ENCODE measurements at places on chromosomes 2 and 18.

GRCh38 chr2:176494949-176495353 lies 225.7 kb downstream of the MTX2 start:
- no peak for DNase-seq

- DNase-seq, result no peak
Measured at GRCh38 chr2:239118675-239119211, 270.9 kb downstream of the TWIST2 start.

GRCh38 chr18:79186649-79187048 lies 117.5 kb downstream of the ATP9B start:
- DNase-seq, result no peak

GRCh38 chr2:220664272-220665107 lies 907.6 kb downstream of the EPHA4 start:
- no peak for DNase-seq

DNA sequence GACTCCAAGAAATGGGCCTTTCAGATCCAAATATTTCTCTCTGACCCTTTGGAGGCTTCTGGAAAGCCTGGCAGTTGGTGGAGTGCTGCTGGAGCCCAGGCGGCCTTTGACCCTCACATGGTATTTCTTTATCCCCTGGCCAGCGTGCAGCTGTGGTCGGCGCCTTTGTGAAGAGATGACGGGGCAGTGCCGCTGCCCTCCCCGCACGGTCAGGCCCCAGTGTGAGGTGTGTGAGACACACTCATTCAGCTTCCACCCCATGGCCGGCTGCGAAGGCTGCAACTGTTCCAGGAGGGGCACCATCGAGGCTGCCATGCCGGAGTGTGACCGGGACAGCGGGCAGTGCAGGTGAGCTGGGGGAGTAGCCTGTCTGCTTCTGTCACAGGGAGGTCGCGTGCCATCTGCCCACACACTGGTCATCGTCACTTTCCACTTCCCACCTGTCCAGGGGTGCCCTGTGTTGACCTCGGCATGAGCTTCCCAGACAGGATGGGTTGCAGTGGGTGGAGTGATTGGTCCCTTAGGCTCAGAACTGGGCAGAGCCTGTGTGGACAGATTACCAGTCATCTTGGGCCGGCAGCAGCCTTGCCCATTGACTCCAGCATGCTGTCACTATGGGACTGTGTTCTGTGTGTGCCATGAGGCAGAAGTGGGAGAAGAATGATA lies 158.2 kb downstream of the LAMA3 start:
- no peak for DNase-seq

GRCh38 chr2:23586741-23587306 lies 201.8 kb downstream of the KLHL29 start:
- no peak for DNase-seq

GRCh38 chr2:179981085-179981484 lies 26.0 kb downstream of the CWC22 start:
- DNase-seq, result no peak

- no peak for DNase-seq
Measured at GRCh38 chr2:196365923-196366322, 194.5 kb upstream of the STK17B start.

GRCh38 chr18:10437837-10438236 lies 16.6 kb upstream of the APCDD1 start:
- DNase-seq, result no peak

GRCh38 chr2:231929961-231930592 lies 3.9 kb upstream of the NPPC start:
- no peak for DNase-seq

DNA sequence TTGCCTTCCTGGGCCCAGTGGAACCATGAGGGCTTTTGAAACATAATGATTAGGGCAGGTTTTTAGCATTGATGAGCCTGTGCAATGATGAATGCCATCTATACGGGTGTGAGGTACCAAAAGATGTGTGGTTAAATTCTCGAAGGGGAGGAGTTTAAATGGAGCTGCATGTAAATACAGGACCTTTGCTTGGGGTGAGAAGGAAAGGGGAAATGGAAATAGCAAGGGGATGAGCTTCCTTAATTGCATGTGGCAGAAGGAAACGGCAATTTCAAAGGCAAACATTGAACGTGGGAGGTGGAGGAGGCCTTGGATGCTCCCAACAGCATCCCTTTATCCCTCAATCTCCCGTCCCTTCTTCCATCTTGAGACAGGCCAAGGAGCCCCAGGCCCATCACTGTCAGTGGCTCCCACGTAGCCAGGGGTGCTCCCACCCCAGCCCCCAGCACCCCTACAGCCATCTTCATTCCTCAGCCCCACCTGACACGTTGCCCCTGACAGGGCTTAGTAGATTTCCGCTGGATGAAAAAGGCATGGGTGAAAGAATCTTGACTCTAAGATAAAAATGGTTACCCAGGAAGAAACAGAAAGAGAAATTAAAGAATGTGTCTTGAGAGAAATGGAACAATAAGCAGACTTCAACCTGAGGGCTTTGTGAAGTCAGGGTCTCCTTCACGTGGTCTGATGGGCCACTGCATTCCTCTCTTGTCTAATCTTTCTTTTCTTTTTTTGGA lies 32.5 kb downstream of the INPP5D start:
- no peak for DNase-seq
